HL-60 (cell line): ENCODE measurements at places on chromosomes 1 and 21.

GRCh38 chr1:161440312-161440894 lies 64.9 kb upstream of the FCGR2A start:
- peak; percentile 64 for DNase-seq

GRCh38 chr1:75010547-75010946 lies 123.6 kb upstream of the LHX8 start:
- no peak for DNase-seq

- DNase-seq = no peak
These were observed 1343.3 kb upstream of the ADGRL2 start for GRCh38 chr1:80457409-80457808.

DNA sequence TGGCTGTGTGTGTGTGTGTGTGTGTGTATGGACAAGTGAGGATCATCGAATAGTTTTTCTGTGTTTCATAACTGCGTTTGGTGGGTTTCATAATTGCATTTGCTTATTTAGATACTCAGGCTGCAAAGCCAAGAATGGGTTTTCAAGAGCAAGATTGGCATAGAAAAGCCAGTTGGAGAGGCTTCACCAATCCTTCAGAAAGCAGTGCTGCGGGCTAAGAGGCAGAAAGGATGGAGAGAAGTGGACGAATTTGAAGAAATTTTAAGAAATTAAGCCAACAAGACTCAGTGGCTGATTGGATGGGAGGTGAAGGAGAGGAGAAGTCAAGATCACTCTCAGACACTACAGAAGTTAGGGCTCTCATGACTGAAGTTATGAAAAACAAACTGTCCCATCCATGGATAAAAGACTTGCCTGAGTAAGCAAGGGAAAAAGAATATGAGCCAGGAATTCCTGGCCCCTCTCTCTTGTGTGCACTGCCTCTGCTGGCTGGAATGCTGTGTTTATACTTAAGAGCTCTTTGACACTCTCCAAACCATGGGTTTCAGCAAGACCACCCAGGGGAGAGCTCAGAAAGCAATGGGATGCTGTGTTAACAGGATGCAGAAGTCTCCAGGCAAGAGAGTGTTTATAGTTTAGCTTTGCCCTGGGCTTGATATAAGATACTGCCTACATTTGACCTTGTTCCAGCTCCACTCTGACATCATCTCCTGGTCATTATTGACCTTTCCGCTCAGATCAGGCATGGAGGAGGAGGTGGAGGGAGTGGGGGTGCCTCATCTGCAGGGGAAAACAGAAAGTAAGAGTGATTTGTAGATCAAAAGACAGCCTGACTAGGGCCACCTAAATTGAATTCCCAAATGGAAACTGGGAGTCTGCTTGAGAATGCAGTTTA lies 232.0 kb upstream of the PLXNA2 start:
- no peak for DNase-seq

DNA sequence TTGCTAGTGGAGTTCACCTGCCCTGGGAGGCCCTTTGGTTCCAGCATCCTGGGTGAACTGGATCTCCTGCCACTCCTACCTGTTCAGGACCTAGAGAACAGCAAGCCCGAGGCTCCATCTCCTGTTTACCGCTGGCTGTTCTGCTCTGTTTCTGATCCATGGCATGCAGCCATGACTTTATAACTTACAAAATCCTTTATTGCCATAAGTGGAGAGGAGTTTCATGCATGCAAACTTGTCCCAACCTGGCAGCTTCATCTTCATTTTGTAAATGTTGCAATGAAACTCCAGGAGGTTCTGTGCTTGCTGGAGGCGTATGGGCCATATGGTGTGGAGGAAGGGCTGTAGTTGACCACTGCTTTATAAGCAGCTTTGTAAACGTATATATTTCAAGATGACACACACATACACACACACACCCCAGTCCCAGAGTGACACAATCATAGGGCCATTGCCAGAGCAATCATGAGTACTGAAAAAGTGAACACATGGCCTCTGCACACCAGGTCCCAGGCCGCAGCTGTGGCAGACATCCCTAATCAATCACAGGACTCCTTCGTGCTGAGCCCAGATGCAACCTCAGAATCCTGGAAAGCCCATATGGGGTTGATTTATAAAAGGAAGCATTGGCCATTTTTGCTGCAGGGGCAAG lies 69.0 kb downstream of the UBIAD1 start:
- no peak for DNase-seq

DNA sequence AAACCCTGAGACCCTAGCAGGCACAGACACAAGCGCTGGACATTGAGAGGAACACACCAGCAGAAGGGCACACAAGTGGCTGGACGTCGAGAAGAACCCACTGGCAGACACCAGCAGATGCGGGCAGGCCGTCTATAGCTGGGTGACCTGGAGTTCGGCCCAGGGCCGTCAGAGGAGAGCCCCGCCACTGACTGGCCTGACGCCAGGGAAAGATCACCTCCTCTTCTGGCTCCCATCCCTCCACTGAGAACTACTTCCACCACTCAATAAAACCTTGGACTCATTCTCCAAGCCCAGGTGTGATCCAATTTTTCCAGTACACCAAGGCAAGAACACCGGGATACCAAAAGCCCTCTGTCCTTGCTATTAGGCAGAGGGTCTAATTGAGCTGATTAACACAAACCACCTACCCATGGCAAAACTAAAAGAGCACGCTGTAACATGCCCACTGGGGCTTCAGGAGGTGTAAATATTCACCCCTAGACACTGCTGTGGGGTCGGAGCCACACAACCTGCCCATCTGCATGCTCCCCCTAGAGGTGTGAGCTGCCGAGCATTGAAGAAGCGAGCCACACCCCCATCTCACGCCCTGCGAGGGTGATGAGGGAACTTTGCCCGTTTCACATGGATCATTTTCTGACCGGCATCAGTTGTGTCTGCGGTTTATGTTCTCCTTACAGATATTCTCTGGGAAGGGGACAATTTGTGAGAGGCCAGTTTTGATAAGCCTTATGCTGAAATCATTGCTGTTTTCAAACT lies 104.8 kb downstream of the HLX start:
- no peak for DNase-seq

- no peak for DNase-seq
These were observed 509.7 kb downstream of the AJAP1 start for GRCh38 chr1:5164158-5164557.

- DNase-seq = peak; percentile 15
These were observed 5.3 kb upstream of the MROH9 start for GRCh38 chr1:170929835-170930554.

GRCh38 chr1:116972674-116973030 lies 28.9 kb upstream of the CD101 start:
- no peak for DNase-seq

DNA sequence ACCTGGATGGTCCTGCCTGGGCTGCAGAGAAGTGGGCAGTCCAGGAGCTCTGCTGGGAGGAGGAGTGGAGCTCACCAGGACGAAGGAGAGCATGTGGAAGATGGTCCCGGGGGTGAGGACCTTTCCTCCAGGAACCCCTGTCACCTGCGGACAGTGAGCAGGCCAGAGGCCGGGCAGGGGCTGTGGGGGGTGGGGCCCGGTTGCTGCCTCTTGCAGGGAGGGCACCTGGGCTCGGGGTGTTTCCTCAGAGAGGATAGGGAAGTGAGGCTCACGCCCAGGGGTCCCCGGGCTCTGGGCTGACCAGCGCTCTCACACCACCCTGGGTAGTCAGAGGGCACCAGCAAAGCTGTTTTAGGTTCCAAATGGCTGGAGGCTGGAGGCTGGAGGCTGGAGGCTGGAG lies 22.7 kb upstream of the PEX10 start:
- DNase-seq = no peak

GRCh38 chr1:27527223-27527889 lies 37.4 kb upstream of the WASF2 start:
- no peak for DNase-seq

- no peak for DNase-seq
These were observed 790.4 kb downstream of the PLA2G4A start for GRCh38 chr1:187619175-187619574.

DNA sequence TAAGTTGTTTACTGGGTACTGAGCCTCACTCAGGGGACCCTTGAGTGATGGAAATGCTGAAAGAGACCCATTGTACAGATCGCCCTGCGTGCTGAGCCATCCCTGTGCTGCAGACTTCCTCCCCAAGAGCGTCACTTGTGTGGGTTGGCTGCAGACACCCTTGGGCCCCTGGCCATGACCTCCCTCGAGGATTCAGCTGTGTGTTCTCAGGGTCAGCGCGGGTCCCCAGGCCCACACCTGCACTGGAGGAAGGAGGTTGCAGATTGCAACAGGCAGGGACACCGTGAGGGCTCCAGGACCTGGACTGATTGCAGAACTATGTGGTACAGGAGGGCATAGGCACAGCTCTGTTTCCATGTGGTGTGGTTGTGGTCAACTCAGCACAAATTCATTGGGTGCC lies 4.4 kb downstream of the SNAP47 start:
- no peak for DNase-seq

- DNase-seq = no peak
These were observed 59.8 kb upstream of the HAO2 start for GRCh38 chr1:119308806-119309205.

GRCh38 chr21:28334407-28334806 lies 658.3 kb downstream of the LTN1 start:
- DNase-seq = no peak

- no peak for DNase-seq
These were observed 9.1 kb upstream of the PCNX2 start for GRCh38 chr1:233304489-233305102.

DNA sequence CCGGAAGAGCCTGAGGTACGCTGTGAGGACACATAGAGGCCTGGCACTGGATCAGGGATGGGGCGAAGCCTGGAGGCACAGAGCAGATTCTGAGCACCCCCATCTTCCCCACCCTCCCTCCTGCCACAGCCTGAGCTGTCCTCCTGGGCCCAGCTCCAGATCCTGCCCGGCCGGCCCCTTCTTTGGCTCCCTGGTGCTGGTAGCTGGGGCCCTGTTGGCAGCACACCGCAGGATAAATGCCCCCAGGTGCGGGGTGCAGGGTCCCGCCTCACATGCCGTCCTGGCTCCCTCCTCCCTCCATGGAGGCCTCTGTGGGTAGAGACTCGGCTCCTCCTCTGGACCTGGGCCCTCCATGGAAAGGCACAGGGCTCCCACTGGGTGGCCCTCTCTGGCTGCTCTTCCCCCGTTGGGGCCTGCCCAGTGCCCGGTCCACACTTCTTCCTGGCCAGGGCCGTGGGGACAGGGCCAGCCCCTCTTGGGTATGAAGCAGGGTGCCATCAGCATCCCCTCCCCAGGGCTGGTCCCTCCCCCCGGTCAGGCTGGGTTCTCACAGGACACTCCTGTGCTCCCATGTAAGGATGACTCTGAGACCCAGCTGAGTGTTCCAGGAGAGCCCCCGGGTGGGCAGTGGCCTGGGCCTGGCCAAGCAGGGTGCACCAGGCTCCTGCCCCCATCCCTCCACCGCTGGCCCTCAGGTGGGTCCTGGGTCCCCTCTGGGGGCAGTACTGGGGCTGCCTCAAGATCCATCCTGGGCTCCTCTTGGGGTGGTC lies 1.1 kb upstream of the OBSCN start:
- no peak for DNase-seq

DNA sequence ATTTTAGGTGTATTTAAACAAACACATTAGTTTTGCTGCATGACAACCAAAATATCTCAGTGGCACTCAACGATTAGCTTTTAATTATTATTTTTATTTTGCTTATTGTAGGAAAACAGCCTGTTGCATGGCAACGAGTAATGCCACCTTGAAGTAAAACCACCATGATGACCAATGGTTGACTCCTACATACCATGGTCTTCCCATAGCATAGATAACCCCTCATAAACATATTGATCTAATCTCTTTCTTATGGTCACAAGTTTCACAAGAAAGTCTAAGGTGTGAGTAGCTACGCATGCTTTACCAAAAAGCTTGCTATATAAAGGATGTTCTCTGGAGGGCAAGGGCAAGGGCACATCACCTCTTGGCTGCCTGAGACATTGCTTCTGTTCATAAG lies 61.5 kb upstream of the PTBP2 start:
- no peak for DNase-seq

DNA sequence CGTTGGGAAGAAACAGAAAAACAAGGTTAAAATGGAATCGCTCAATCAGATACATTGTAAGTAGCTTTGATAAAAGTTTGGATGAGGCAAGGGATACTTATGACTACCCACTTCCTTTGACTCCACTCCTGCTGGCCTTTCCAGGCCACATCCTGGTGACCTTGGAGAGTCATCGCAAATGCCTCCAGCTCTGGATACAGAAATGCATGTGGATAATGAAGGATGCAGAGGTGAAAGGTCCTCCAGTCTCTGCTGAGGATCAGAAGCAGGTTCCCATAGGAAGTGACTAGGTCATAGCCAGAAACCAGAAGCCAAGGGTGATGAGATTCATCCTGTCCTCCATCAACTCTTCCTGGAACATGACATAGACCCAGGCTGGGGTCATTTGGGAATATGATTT lies 6.2 kb upstream of the CAMK1G start:
- no peak for DNase-seq

DNA sequence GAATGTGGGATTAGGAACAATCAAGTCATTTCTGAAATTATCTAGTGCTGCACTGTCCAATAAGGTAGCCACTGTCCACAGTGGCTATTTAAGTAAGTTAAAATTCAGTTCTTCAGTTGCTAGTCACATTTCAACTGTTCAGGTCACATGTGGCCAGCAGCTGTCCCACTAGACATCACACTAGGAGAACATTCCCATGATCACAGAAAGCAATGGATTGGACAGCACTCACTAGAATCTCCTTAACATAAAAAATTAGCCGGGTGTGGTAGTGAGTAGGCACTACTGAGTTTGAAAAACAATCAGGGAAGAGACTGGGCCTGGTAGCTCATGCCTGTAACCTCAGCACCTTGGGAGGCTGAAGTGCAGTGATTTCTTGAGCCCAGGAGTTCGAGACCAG lies 33.6 kb downstream of the NUP133 start:
- no peak for DNase-seq

DNA sequence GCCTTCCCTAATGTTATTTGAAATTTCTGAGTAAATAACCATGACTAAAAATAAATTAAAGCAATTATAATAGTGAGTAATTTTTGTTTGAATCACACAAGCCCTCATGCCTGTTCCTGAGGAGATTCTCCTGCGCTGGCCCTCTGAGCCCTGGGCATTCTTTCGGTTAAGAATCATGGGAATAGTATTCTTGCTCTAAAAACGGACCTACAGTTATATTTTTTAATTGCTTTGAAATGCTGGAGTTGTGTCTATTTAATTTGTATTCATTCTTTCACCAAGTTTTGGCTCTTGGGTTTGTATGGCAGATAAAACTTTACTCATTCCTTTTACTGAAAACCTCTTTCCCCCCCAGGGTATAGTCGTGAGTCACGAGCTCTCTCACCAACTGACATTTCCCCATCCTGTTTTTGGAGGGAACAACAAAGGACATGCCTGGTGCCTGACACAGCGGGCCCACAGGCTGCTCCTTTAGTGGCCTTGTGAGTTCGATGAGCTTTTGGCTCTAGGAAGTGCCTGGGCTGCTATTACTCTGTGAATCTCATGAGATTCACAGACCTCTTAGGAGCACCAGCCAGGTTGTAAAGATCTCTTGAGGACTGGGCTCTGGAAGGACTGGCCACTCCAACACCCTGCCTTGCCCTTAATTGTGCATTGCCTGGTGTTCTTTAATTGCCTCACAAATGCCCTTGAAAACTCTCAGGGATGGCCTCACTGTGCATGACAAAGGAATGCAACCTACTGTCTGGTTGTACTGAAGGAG lies 58.6 kb downstream of the DDR2 start:
- DNase-seq = no peak

GRCh38 chr1:44505210-44505993 lies 100.3 kb downstream of the RNF220 start:
- no peak for DNase-seq
